RPMI7951 (cell line): ENCODE measurements at places on chromosomes 6 and 20. TPM values are rescaled to one million over a fixed set of nuclear protein-coding genes. Genes with fewer than 3 reads are reported as not detected.

DNA sequence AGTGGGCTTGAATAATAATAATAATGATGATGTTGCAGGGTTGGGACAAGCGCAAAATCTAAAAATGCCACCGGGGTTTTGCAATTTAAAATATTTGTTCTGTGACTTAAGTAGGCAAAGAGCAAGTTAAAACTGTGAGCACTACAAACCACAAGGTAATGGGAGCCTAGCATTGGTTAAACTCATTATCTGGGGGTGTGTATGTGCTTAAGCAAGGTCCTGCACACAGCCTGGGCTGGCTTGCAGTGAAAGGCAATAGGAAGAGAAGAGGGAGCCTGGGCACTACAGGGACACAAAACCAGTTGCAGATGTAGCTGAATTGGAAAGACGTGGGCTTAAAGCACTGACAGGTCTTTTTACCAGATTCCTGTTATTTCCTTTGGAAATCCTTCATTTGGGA, 11.7 kb downstream of the SIM1 start:
- DNase-seq = no peak

- no peak for DNase-seq
Observed at GRCh38 chr6:86017236-86017635, 374.6 kb upstream of the SYNCRIP start.

- DNase-seq = no peak
Observed at GRCh38 chr20:37240337-37241067, 21.1 kb downstream of the GHRH start.

- no peak for DNase-seq
Observed at GRCh38 chr6:3016473-3017280, 17.0 kb downstream of the NQO2 start.

PRL gene
- not detected in 2 replicates for total RNA-seq

BPIFB1 gene
- total RNA-seq = not detected in 2 replicates

ASIP gene
- not detected in 2 replicates for total RNA-seq

SOBP gene
- total RNA-seq = 0.49 and 0.60 TPM in 2 replicates
